DND-41 (cell line): ENCODE measurements at places on chromosomes 11 and 22.
A peak's percentile ranks its signal among the peaks of the same experiment; 100 is the strongest.

GRCh38 chr11:78420255-78420764 is 2.7 kb upstream of the GAB2 start:
- H3K36me3 ChIP-seq: no peaks in the 10 kb centered on the region; the same call in 1 of the 2 replicates
- H3K4me3 ChIP-seq: no peak overlapping the region
- DNase-seq: peak; percentile 84
- peaks cover 83% of the 10 kb centered on the region for H3K4me1 ChIP-seq

- no peak for DNase-seq
- H3K27me3 ChIP-seq: peaks cover 4% of the 10 kb centered on the region
- no peak overlapping the region for H3K27ac ChIP-seq
- H3K4me3 ChIP-seq: no peak overlapping the region
- no peaks in the 10 kb centered on the region for H3K4me1 ChIP-seq
- no peaks in the 10 kb centered on the region for H3K36me3 ChIP-seq
Observed at GRCh38 chr11:83818349-83818748, 532.2 kb upstream of the CCDC90B start.

DNA sequence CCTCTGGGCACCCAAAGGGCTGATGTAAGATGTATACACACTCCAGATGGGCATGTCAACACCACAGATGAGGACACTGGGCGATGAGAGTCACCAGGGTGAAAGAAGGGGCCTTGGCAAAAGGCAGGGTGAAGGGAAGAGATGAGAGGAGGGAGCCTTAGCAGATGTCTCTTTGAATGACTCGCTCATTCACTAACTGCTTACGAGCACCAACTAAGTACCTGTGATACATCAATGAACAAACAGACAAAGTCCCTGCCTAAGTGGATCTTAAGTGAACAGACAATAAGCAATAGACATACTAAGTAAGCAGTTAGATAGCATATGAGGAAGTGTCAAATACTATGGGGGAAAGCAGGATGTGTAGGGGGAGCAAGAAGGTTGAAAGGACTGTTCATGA is 7.5 kb downstream of the ME3 start:
- H3K4me1 ChIP-seq: no peaks in the 10 kb centered on the region
- H3K4me3 ChIP-seq: no peak overlapping the region
- DNase-seq: no peak
- H3K27ac ChIP-seq: no peak overlapping the region
- H3K27me3 ChIP-seq: peaks cover 3% of the 10 kb centered on the region

- H3K27ac ChIP-seq: no peak overlapping the region
- no peaks in the 10 kb centered on the region for H3K36me3 ChIP-seq
- H3K27me3 ChIP-seq: no peaks in the 10 kb centered on the region
- no peak overlapping the region for H3K4me3 ChIP-seq
- no peak for DNase-seq
- peaks cover 10% of the 10 kb centered on the region for H3K4me1 ChIP-seq
Observed at GRCh38 chr11:59102259-59102765, 4.7 kb upstream of the FAM111B start.

GRCh38 chr22:43296276-43296902 is 46.8 kb downstream of the SCUBE1 start:
- H3K36me3 ChIP-seq: no peaks in the 10 kb centered on the region
- H3K4me3 ChIP-seq: no peak overlapping the region
- H3K27ac ChIP-seq: no peak overlapping the region
- no peaks in the 10 kb centered on the region for H3K27me3 ChIP-seq
- DNase-seq: no peak

DNA sequence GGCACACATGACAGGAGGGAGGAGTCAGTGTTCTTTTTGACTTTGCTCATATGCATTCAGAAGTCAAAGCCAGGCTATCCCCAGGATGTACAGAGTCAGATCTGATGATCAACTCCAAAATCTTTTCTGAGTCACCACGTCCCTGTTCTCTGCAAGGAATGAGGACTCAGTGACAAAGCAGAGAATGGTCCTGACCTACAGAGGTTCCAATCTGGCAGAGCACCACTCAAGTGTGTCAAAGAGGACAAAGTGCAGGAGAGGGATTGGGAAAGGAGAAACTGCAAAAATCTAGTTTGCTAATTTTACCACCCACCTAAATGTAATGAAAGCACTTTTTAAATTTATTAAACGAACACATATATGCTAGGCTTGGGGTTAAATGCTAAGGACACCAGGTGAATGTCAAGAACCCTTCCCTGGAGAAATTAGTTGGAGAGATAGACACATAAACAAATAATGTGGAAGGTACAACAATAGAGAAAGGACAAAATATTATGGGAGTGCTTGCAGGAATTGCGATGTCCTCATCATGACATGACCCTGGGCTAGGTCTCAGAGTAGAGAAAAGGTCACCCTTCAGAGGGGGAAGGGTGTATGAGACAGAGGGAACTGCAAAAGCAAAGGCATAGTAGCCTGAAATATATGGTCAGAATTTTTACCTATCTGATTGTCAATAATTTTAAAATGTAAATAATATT is 56.3 kb downstream of the MTNR1B start:
- no peak overlapping the region for H3K4me3 ChIP-seq
- DNase-seq: no peak
- no peaks in the 10 kb centered on the region for H3K27me3 ChIP-seq
- no peaks in the 10 kb centered on the region for H3K4me1 ChIP-seq
- H3K36me3 ChIP-seq: no peaks in the 10 kb centered on the region

DNA sequence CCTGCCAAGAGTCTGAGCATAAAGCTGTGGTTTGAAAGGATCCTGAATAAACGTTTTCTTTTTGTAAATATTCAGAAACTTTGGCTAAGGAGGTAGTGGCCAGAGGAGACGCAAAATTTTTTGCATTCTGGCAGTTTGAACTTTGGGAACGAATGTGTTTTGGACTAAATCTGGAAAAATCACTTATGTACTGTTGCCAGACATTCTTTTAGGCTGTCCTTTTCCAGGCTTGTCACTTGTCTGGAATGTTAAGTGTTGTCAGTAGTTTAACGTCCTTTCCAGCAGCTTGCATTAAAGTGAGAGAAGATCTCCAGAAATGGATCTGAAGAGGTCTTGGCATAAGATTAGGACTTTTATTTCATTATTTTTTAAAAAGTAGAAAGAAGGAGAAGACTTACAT is 18.5 kb downstream of the SPECC1L start:
- no peak overlapping the region for H3K4me3 ChIP-seq
- no peaks in the 10 kb centered on the region for H3K27me3 ChIP-seq
- peaks cover 20% of the 10 kb centered on the region for H3K4me1 ChIP-seq
- H3K27ac ChIP-seq: no peak overlapping the region
- DNase-seq: no peak

DNA sequence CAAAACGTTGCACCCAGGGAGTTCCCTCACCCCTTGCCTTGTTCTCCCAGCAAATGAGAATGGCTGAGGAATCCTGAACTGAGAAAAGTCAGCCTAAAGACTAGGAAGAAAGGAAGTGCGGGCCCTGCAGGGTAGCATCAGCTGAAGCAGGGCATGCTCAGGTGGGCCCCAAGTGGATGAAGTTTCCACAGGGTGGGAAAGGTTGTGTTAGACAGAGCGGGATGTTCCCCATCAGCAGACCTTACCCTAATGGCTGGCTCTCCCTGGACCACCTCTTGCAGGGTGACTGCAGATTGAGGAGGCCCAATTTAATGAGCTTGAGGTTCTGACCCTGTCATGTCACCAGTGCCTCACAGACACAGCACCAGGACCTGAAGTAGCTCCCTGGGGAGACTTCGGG is 81.5 kb upstream of the MYOD1 start:
- peaks cover 5% of the 10 kb centered on the region for H3K27me3 ChIP-seq
- no peak for DNase-seq
- no peaks in the 10 kb centered on the region for H3K4me1 ChIP-seq
- no peak overlapping the region for H3K27ac ChIP-seq

DNA sequence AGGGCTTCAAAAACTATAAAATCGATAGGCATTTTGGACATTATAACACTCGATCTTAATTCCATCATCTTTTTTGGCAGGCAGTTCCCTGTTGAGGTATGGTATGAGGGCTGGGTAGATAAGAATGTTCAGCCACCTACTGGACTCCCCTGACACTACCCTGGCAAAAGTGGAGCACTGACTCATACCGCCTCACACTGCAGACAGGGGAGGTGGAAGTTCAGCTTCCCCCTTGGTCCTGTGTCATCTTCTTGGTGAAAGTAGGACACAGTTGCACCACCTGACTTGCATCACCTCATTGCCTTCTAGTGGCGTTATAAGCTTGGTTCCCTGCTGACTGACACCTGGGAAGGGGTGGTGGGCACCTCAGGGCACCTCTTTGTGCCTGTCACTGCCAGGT is 30.4 kb downstream of the PAAF1 start:
- H3K36me3 ChIP-seq: peaks cover 21% of the 10 kb centered on the region; the same call in 1 of the 2 replicates
- H3K4me3 ChIP-seq: no peak overlapping the region
- DNase-seq: no peak
- H3K4me1 ChIP-seq: no peaks in the 10 kb centered on the region
- H3K27me3 ChIP-seq: no peaks in the 10 kb centered on the region
- H3K27ac ChIP-seq: no peak overlapping the region

GRCh38 chr11:25094085-25094802 is 597.4 kb downstream of the LUZP2 start:
- no peak overlapping the region for H3K27ac ChIP-seq
- DNase-seq: no peak

GRCh38 chr22:47878460-47878859 is 1116.0 kb downstream of the TBC1D22A start:
- H3K27ac ChIP-seq: no peak overlapping the region
- H3K36me3 ChIP-seq: no peaks in the 10 kb centered on the region
- H3K27me3 ChIP-seq: no peaks in the 10 kb centered on the region
- DNase-seq: no peak
- H3K4me3 ChIP-seq: no peak overlapping the region
